Activated CD4-positive, CD25-positive, alpha-beta regulatory T cell treated with anti-CD3 and anti-CD28 coated beads, Interleukin-2, amount 50 U/mL, for 24 hours (primary cell): ENCODE measurements at places on chromosomes 13 and 19.
A peak's percentile ranks its signal among the peaks of the same experiment; 100 is the strongest.

DNA sequence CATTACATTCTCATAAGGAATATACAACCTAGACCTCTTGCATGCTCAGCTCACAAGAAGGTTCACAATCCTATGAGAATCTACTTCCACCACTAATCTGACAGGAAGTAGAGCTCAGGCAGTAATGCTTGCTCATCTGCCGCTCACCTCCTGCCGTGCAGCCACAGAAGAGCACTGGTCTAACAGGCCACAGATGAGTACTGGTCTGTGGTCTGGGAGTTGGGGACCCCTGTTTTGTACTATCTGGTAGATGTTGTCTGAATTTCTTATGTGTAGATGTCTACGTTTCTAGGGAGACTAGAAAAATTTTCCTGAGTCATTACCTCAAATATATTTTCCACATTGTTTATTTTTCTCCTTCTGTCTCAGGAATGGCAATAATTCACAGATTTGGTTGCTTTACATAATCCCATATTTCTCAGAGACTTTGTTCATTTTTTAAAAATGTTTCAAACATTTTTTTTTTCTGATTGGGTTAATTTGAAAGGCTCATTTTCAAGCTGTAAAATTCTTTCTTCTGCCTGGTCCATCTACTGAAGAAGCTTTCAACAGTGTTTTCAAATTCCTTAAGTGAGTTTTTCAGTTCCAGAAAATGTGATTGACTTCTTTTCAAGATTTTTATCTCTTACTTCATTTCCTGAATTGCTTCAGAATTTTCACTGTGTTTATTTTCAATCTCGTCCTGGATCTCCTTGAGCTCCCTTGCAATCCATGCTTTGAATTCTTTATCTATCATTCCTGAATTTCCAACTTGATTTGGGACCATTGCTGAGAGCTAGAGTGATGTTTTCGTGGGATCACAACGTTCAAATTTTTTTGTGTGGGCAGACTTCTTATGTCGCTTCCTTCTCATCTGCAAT lies 1322.2 kb downstream of the PCDH9 start:
- no peak for ATAC-seq

GRCh38 chr19:29851769-29852521 lies 40.2 kb downstream of the CCNE1 start:
- peak; percentile 64 for ATAC-seq

GRCh38 chr13:26034018-26034417 lies 17.8 kb downstream of the SHISA2 start:
- ATAC-seq: no peak

DNA sequence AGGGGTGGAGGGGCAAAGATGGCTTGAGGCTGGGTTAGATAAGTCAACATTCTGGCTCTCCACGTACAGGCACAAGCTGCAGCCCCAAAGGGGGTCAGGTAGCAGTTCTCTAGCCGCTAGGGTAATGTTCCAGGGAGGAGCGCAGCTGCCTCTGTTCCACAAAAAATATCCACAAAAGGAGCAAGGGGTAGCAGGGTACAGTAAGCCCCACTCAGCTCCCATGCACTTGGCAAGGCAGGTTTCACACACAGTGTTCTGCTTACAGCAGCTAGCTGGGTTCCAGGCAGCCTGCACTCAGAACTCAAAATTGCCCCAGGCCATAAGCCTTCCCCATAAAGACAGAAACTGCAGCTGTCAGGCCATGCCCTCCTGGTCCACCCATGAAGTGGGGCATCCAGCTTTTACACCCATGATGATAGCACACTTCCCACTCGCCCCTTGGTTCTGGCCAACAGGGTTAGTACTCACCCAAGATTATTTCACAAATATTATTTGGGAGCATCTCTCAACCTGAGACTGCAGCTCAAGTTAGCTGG lies 130.0 kb downstream of the CYSLTR2 start:
- no peak for ATAC-seq

DNA sequence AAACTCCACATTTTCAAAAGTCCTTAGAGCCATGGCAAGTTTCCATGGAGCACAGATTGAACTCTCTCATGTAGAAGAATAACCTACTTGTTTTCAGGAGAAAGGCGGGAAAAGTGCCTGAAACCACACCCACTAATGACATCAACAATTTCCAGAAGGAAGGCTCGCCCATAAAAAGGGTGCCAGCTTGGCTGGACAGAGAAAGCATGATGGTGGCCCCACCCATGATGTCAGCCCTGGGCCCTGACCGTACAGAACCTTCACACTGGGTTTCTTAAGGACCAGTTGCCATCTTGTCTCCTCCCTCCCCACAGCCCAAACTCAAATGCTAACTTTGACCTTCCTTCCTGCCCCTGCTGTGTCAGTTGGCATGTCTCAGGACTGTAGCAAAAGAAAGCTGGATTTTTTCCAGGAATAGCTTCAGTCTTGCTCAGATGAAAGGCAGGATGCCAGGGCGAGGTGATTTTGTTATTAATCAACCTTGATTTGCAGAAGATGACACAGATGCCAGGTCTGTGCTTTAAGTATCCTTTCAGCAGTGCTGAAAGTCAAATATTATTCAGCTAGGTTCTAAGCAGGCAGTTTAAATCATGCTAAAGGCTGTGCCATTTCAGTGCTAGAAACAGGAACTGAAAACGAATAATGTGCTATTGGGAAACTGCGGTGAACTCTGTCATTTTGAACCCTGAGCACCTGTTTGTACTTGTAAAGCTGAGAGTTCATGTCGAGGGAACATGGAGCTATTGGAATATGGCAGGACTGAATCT lies 89.5 kb upstream of the RFC3 start:
- peak; percentile 20 for ATAC-seq

- ATAC-seq: no peak
These were observed 1361.3 kb downstream of the PCDH9 start for GRCh38 chr13:65868884-65869283.

GRCh38 chr13:39034085-39034484 lies 3.8 kb downstream of the PROSER1 start:
- ATAC-seq: no peak

GRCh38 chr19:10363789-10364281 lies 16.5 kb downstream of the TYK2 start:
- ATAC-seq: no peak

DNA sequence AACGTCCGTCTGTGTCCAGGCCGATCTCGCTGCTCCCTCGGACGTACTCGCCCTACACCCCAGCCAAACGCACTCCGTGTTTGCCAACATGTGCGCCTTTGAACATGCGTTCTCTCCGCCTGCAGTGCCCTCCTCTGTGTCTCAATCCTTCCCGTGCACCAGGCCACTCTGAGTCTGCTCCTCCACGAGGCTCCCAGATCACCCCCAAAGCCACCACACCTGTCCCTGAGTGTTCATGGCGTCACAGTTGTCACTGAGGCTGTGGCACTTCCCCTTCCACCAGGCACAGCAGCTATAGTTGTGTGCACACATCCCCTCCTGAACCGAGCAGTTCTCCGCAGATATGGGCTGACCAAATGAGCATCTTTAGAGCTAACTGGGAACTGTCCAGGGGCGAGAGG lies 35.6 kb downstream of the RASA3 start:
- no peak for ATAC-seq

DNA sequence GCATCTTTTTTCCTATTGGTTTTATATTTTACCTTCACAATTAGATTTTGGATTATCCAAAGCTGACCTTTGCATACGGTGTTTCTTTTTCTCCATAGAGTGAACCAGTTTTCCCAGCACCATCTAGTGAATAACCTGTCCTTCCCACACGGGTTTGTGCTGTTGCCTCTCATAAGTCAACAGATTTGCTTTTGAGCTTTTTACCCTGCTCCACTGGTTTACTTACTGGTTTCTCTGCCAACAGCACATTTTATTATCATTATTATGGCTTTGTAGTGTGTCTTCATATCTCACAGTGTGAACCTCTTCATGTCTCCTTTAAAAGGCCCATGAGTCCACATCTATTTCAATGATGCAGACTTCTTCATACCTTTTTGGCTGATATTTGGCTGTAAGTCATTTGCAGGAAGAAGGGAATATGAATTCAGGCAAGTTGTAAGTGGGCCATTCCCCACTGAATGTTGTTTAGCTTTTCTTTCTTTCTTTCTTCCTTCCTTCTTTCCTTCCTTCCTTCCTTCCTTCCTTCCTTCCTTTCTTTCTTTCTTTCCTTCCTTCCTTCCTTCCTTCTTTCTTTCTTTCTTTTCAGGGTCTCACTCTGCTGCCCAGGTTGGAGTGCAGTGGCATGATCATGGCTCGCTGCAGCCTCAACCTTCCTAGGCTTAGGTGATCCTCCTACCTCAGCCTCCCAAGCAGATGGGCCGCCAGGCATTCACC lies 86.8 kb downstream of the TM9SF2 start:
- ATAC-seq: no peak

GRCh38 chr13:99961636-99962035 lies 9.9 kb downstream of the ZIC5 start:
- ATAC-seq: no peak

DNA sequence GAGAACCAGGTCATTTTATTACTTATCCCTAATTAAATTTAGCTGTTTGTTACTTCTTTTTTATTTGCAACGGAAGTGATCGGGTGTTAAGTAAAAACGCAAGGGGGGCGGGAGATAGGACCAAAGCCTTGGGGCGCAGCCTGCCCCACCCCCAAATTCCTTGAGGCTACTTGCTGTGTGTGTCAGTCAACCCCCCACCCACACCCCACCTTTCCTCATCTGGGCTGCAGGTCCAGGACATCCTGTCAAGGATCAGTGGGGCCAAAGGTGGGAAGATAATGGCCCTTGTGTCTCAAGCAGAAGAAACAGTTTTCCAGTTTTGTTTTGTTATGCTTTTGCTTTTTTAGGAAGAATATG lies 1.2 kb upstream of the FOXO1 start:
- no peak for ATAC-seq

- ATAC-seq: no peak
These were observed 803.6 kb downstream of the DIAPH3 start for GRCh38 chr13:59360108-59360507.

DNA sequence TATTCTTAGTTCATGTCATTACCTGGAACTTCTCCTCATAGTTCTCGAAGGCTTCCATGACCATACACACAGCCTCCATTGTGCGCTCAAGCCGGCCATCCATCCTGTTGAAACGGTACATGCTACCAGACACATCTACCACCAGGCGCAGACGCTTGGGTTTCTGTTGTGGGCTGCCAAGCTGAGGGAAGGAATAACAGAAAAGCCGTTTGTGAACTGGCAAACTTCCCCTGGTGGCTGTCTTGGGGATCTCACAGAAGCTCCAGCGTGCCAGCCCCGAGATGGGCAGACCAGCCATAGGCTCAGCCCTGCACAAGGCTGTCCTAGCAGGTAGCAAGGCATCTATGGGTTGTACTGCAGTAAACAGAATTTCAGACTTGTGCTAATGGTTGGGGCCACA lies 130.1 kb downstream of the RGCC start:
- ATAC-seq: no peak

DNA sequence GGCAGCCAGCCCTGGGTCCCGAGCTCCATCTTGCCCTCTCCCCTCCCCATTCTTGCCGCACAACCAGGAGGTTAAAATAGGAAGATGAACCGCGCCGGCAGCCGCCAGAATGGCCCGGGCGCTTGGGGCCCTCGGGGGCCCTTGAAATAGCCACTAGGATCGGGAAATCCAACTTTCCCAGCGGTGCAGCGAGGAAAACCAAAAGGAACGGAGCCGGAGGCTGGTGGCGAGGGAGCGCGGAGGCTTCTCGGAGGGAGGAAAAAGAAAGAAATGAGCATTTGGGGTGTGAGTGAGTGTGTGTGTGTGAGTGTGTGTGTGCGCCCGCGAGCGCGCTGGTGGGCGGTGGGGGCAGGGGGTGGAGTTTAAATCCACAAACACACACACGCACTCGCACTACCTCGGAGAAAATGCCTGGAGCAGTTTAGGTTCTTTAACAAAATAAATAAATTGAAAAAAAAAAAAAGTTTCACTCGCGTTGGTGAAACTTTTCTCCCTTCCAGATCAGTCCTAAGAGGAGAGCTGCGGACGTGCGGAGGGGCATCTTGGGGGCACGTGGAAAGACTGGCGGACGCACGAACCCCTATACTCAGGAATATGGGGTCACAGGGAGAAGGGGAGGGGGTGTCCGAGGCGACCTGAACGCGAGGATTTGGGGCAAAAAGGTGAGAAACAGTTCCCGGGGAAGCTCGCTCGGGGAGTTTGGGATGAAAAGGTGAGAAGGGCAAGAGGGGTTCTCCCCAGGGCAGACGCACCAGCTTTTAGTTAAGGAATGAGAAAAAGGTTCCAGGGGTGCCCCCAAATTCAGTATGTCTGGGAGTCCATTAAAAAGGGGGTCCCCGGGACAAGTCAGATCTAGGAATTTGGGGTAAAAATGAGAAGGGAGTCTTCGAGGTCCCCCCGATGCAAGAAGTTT lies 1.3 kb downstream of the RFX2 start:
- ATAC-seq: no peak

DNA sequence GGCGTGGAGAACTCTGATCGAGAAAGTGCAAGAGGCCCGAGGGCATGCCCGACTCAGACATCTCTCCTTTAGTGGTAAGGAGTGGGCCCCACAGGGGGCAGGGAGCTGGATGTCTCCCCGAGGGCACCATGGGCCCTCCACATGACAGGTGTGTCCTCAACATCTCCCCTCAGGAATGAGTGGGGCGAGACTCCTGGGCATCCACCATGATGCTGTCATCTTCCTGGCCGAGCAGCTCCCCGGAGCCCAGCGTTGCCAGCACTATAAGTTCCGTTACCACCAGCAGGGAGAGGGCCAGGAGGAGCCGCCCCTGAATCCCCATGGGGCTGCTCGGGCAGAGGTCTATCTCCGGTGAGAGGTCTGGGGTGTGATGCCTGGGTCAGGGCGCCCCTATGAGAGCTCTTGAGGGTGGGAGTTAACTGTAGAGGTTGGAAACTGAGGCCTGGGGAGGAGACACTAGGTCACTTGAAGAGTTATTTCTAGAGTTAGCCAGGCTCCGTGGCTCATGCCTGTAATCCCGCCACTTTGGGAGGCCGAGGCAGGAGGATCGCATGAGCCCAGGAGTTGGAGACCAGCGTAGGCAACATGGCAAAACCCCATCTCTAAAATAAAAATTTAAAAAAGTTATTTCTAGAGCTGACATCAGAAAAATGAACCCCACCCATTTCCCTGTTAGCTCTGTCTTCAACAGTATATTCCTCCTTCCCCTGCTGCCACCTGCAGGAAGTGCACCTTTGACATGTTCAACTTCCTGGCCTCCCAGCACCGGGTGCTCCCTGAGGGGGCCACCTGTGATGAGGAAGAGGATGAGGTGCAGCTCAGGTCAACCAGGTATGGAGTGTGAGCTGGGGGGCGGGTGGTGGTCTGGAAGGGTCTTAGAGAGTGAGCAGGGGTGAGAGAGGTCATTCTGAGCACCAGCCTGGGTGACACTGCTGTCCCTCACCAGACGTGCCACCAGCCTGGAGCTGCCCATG lies 5.1 kb downstream of the IGFLR1 start:
- ATAC-seq: no peak

DNA sequence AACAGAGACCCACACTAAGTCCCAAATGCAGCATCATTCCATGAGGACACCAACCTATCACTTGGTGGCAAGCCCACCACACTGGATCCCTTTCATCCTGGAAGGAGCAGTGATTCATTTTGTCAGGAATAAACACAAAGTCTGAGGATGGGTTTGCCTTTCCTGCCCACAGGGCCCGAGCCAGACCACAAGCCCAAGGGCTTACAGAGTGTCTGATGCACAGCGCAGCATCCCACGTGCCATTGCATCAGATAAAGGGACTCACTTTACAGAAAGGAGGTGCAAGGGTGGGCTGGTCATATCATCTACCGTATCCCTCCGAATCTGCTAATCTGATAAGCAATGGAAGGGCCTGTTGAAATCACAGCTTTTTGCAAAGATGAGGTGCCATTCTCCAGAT lies 12.2 kb upstream of the KCTD15 start:
- no peak for ATAC-seq

- ATAC-seq: no peak
These were observed 266.7 kb upstream of the MAB21L1 start for GRCh38 chr13:35743165-35743564.

- no peak for ATAC-seq
These were observed 71.4 kb upstream of the CLDN10 start for GRCh38 chr13:95480791-95481780.

GRCh38 chr13:111210544-111211469 lies 95.7 kb downstream of the ARHGEF7 start:
- ATAC-seq: no peak
